ENCODE measurements at places on chromosomes 4 and X. TPM values are rescaled to one million over a fixed set of nuclear protein-coding genes. Genes with fewer than 3 reads are reported as not detected.

The TKTL1 gene
- not detected for total RNA-seq

DNA sequence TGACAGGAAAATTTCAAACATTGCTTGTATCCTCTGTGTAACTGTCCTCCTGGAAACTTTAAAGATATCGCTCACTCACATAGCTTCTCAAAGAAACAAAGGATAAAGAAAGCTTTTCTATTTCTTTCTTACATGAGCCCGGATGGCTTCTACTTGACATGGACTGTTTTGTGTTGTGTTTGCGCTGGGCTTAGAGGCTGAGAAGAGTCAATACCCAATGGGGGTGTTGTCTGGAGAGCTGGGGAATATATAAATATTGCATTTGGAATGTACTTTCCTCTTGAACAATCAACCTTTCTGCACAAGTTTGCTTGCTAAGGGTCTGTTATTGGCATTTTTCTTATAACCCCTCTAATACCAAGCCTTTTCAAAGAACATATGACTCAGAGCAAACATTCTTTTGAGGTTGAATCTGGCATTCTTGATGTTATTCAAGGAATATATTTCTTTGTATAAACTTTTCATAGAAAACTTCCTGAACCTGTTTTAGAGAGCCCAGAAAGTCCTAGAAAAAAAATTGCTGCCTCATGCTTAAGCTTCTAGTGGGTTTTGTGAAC lies 331.9 kb downstream of the PACRGL start:
- H3K36me3 ChIP-seq = no peaks in the 10 kb centered on the region
- DNase-seq = no peak
- no peak overlapping the region for H3K27ac ChIP-seq

GRCh38 chrX:48800574-48801279 lies 1.1 kb upstream of the HDAC6 start:
- peaks cover 11% of the 10 kb centered on the region for H3K4me1 ChIP-seq
- peak overlapping the region; percentile 98 for H3K27ac ChIP-seq
- DNase-seq = no peak

GRCh38 chrX:40008791-40009461 lies 88.8 kb downstream of the BCOR start:
- DNase-seq = no peak
- no peaks in the 10 kb centered on the region for H3K27me3 ChIP-seq
- H3K4me1 ChIP-seq = peaks cover 39% of the 10 kb centered on the region
- H3K4me3 ChIP-seq = peak overlapping the region; percentile 44

DNA sequence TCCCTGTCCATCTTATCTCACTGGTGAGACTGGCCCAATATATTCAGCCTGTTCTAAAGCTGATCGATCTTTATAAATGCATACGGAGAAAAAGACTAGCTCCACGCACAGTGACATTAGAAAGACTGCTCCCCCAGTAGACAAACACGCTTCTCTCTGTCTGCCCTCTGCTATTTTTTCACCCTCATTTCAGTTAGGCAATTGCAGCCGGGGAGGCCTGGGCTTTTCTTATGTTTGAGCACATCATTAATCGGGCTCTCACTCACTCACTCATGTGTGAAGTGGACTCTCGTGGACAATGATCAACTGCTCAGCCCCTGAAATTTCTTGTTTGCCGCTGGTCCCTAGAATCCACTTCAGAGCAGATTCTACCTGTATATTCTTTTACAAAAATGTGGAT lies 824.7 kb upstream of the TENM3 start:
- H3K4me1 ChIP-seq = no peaks in the 10 kb centered on the region
- H3K36me3 ChIP-seq = no peaks in the 10 kb centered on the region
- H3K4me3 ChIP-seq = no peak overlapping the region
- H3K27me3 ChIP-seq = no peaks in the 10 kb centered on the region
- no peak overlapping the region for H3K27ac ChIP-seq
- DNase-seq = no peak

- no peak for DNase-seq
- no peak overlapping the region for H3K27ac ChIP-seq
- H3K27me3 ChIP-seq = no peaks in the 10 kb centered on the region
- H3K36me3 ChIP-seq = no peaks in the 10 kb centered on the region
Observed at GRCh38 chrX:96692890-96693289, 8.2 kb downstream of the DIAPH2 start.

- no peaks in the 10 kb centered on the region for H3K36me3 ChIP-seq
- peaks cover 31% of the 10 kb centered on the region for H3K27me3 ChIP-seq
- H3K4me1 ChIP-seq = no peaks in the 10 kb centered on the region
- no peak overlapping the region for H3K27ac ChIP-seq
- no peak for DNase-seq
- H3K4me3 ChIP-seq = no peak overlapping the region
Observed at GRCh38 chrX:3940000-3940610, 226.7 kb upstream of the PRKX start.

GRCh38 chrX:20240201-20240600 lies 26.5 kb downstream of the RPS6KA3 start:
- no peak overlapping the region for H3K4me3 ChIP-seq
- H3K36me3 ChIP-seq = peaks cover 9% of the 10 kb centered on the region
- H3K4me1 ChIP-seq = no peaks in the 10 kb centered on the region
- no peaks in the 10 kb centered on the region for H3K27me3 ChIP-seq
- DNase-seq = no peak

GRCh38 chrX:119784747-119785446 lies 6.5 kb downstream of the RPL39 start:
- H3K27ac ChIP-seq = no peak overlapping the region
- DNase-seq = no peak

GRCh38 chr4:14225688-14226207 lies 598.2 kb upstream of the BOD1L1 start:
- H3K36me3 ChIP-seq = no peaks in the 10 kb centered on the region
- H3K27ac ChIP-seq = no peak overlapping the region
- DNase-seq = no peak
- no peak overlapping the region for H3K4me3 ChIP-seq
- H3K27me3 ChIP-seq = peaks cover 16% of the 10 kb centered on the region

GRCh38 chrX:68249401-68249831 lies 183.9 kb downstream of the OPHN1 start:
- no peaks in the 10 kb centered on the region for H3K36me3 ChIP-seq
- no peak overlapping the region for H3K27ac ChIP-seq
- H3K4me1 ChIP-seq = peaks cover 12% of the 10 kb centered on the region
- DNase-seq = no peak
- no peaks in the 10 kb centered on the region for H3K27me3 ChIP-seq

DNA sequence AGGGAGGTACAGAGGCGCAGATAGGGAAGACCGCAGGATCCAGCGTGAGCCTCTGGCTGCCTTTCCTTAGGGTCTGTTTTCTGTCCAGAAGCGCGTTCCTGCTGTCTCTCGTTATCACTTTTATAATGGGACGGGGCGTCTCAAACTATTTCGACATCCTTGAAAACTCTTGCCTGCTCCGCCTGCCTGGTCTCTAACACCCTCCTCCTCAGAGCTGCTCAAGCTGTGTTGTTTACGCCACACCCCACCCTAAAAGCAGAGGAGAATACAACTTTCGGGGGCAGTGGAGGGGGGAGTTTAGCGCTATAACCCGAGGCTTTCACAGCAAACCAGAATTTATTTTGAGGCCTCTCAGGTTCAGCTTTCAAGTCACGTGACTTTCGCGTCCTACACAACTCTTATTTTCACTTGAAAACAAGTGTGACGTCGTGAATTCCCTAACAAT lies 646 bp upstream of the FAM3A start:
- DNase-seq = no peak
- H3K36me3 ChIP-seq = no peaks in the 10 kb centered on the region
- peak overlapping the region; percentile 74 for H3K4me3 ChIP-seq
- H3K27ac ChIP-seq = peak overlapping the region; percentile 81

The PCDH18 gene
- 69.3 TPM for total RNA-seq

- H3K27ac ChIP-seq = no peak overlapping the region
- no peak for DNase-seq
- no peak overlapping the region for H3K4me3 ChIP-seq
- no peaks in the 10 kb centered on the region for H3K36me3 ChIP-seq
- no peaks in the 10 kb centered on the region for H3K27me3 ChIP-seq
Observed at GRCh38 chrX:31836479-31836878, 764.6 kb upstream of the FTHL17 start.

DNA sequence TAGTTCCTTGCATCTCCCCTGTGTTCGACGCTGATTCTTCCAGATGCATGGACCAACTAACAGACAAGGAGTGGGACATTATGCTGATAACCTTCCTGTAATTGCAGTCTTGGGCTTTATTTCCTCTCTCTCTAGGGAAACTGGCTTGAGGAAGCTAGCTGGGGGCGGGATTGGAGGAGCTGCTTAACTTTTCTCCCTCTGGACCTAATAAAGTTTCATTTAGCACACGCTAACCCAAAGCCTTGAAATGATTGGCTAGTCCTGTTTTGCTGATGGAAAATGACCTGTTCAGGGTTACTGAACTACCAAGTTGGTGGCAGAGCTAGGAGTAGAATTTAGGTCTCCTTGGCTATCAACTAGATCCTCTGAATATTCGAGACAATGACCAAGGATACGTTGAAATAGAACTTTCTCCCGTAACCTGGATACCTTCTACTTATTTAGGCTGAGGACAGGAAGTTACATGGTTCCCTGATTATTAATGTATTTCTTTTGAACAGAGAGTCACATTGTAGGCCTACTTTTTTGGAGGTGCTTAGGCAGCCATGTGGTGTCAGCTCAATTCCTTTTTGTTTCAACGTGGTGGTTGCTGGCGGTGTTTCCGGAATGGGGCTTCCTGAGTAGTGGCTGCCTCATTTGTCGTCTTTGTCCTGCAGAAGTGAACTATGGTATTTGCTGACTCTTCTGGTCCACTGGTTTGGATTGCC lies 2.0 kb downstream of the PGK1 start:
- no peak overlapping the region for H3K27ac ChIP-seq
- DNase-seq = no peak
- peaks cover 40% of the 10 kb centered on the region for H3K4me1 ChIP-seq
- no peaks in the 10 kb centered on the region for H3K27me3 ChIP-seq
- peaks cover 2% of the 10 kb centered on the region for H3K36me3 ChIP-seq
- peak overlapping the region; percentile 44 for H3K4me3 ChIP-seq

- DNase-seq = no peak
- H3K36me3 ChIP-seq = peaks cover 18% of the 10 kb centered on the region
- peaks cover 2% of the 10 kb centered on the region for H3K4me1 ChIP-seq
- no peak overlapping the region for H3K27ac ChIP-seq
- no peak overlapping the region for H3K4me3 ChIP-seq
- H3K27me3 ChIP-seq = no peaks in the 10 kb centered on the region
Observed at GRCh38 chrX:100625985-100626491, 10.6 kb downstream of the TSPAN6 start.

The MAGEE2 gene
- not detected for total RNA-seq

- peaks cover 8% of the 10 kb centered on the region for H3K36me3 ChIP-seq
- H3K27me3 ChIP-seq = no peaks in the 10 kb centered on the region
- peaks cover 2% of the 10 kb centered on the region for H3K4me1 ChIP-seq
- H3K27ac ChIP-seq = no peak overlapping the region
- no peak overlapping the region for H3K4me3 ChIP-seq
- no peak for DNase-seq
Observed at GRCh38 chr4:150982557-150983233, 32.4 kb downstream of the LRBA start.

GRCh38 chr4:107736924-107737448 lies 17.0 kb upstream of the PAPSS1 start:
- H3K36me3 ChIP-seq = no peaks in the 10 kb centered on the region
- DNase-seq = no peak
- no peak overlapping the region for H3K27ac ChIP-seq
- no peak overlapping the region for H3K4me3 ChIP-seq

- H3K4me3 ChIP-seq = no peak overlapping the region
- no peaks in the 10 kb centered on the region for H3K36me3 ChIP-seq
- DNase-seq = no peak
- H3K27ac ChIP-seq = no peak overlapping the region
- no peaks in the 10 kb centered on the region for H3K27me3 ChIP-seq
Observed at GRCh38 chrX:19064175-19064574, 58.1 kb downstream of the ADGRG2 start.

GRCh38 chr4:124708517-124709300 lies 3.8 kb downstream of the ANKRD50 start:
- no peaks in the 10 kb centered on the region for H3K27me3 ChIP-seq
- H3K4me1 ChIP-seq = peaks cover 50% of the 10 kb centered on the region
- H3K4me3 ChIP-seq = no peak overlapping the region
- DNase-seq = no peak
- peak overlapping the region; percentile 67 for H3K27ac ChIP-seq
- H3K36me3 ChIP-seq = peaks cover 37% of the 10 kb centered on the region

DNA sequence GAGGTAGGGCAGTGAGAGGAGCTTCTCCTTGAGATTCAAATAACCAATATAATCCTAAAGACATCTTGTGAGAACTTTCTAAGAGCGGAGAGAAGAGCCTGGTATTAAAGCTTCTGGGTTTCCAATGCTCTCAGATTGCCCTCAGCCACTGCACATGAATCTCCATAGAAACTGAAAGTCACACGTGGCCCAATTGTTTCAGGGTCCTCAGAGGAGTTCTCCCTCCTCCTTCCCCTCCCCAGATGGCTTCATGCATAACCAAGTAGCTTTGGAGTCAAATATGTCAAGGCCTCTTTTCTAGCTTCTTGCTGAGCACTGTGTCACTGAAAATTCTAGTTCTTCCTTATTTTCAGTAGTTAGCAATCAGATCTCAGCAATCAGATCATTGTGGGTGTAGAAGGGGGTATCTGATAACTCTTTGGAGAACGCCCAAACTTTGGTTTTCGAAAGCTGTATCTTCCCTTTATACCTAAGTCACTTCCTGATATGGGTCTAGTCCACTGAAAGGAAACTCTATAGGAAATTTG lies 2.2 kb downstream of the BTK start:
- no peak overlapping the region for H3K27ac ChIP-seq
- peaks cover 6% of the 10 kb centered on the region for H3K27me3 ChIP-seq
- no peaks in the 10 kb centered on the region for H3K4me1 ChIP-seq
- no peaks in the 10 kb centered on the region for H3K36me3 ChIP-seq

GRCh38 chrX:10756441-10756840 lies 136.1 kb upstream of the MID1 start:
- no peaks in the 10 kb centered on the region for H3K27me3 ChIP-seq
- H3K4me3 ChIP-seq = no peak overlapping the region
- DNase-seq = no peak
- peaks cover 35% of the 10 kb centered on the region for H3K4me1 ChIP-seq
- H3K27ac ChIP-seq = no peak overlapping the region

DNA sequence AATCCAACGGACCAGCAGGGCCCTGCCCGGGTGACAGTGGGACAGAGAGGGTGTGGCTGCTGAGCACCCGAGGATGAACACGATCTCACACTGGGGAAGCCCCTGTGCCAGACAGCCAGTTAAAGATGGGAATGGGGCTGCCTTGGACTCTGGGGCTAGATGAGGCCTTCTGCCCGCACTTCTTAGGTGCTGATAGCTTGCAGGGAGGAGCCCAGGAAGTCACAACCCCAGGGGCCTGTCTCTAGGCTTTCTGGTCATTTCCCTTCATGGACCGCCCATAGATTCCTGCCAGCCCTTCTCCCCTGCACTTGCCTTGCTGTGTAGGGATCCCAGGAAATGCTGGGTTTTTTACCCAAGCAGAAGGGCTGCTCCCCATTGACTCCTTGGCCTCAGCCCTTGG lies 6.2 kb downstream of the ZNF275 start:
- H3K4me3 ChIP-seq = no peak overlapping the region
- H3K4me1 ChIP-seq = peaks cover 14% of the 10 kb centered on the region
- H3K36me3 ChIP-seq = peaks cover 27% of the 10 kb centered on the region
- H3K27ac ChIP-seq = no peak overlapping the region

- no peak overlapping the region for H3K27ac ChIP-seq
- no peaks in the 10 kb centered on the region for H3K27me3 ChIP-seq
- H3K36me3 ChIP-seq = peaks cover 33% of the 10 kb centered on the region
Observed at GRCh38 chr4:48585401-48585800, 95.3 kb downstream of the ZAR1 start.

GRCh38 chr4:100022792-100023222 lies 72.7 kb upstream of the H2AZ1 start:
- H3K4me1 ChIP-seq = no peaks in the 10 kb centered on the region
- no peaks in the 10 kb centered on the region for H3K36me3 ChIP-seq
- H3K27ac ChIP-seq = no peak overlapping the region
